Transverse colon (tissue), 4 donors: ENCODE measurements at places on chromosomes 6 and 20. TPM values are rescaled to one million over a fixed set of nuclear protein-coding genes. Genes with fewer than 3 reads are reported as not detected.

DNA sequence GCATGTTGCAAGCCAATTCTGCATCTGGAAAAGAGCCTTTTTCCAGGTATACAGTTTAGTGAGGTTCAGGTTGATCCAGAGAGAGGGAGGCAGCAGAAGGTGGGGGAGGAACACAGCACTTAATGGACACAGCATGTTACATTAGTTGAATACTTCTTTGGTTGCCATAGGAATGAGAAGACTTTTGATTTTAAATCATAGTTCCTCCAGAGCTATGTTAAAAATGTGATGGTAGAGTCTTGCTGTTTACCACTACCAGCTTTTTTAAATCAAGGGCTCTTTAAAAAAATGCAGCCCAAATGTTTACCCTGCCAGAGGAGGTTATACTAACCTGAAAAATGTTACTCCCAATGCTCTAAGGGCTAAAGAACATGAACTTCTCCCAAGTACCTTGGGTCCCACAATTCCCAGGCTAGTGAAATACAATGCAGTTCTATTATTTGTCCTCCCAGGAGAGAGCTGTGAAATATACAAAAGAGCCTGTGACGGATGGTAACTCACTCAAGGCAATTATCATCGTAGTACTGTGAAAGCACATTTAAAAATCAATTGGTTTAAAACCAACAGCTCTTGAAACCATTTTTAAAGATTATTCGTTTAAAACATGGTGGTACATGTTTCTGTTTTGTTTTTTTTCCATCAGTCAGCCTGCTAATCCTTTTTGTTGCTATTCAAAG is 6.9 kb upstream of the PHACTR1 start:
- DNase-seq, result no peak

DNA sequence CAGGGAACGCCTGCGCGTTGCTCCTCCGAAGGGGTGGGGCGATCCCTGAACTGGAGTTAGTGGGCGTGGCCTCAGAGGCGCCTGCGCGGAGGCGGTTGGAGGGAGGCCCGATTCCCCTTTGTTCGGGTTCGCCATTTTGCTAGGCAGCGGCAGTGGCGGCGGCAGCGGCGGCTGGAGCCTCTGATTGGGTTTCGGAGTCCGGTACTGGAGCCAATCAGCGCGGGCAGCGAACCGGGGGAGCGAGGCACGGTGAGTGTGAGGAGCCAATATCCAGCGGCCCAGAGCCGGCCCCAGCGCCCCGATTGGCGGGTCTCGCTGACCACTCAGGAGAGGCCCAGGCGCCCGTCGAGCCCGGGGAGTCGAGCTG is at the start of gene NFYA:
NFYA (plus strand) TSS at position 139 of the 367 bp plus-strand sequence. CDS start 6,116 bp downstream, outside the sequence.
- DNase-seq, result peak; percentile 100

- no peak for DNase-seq
Measured at GRCh38 chr6:3755637-3756545, 4.4 kb upstream of the PXDC1 start.

PERP gene
- total RNA-seq, result 57.6 TPM

SYNDIG1 gene
- 0.27 TPM for total RNA-seq

GRCh38 chr6:134675110-134676054 is 274.5 kb downstream of the ALDH8A1 start:
- DNase-seq, result no peak

DNA sequence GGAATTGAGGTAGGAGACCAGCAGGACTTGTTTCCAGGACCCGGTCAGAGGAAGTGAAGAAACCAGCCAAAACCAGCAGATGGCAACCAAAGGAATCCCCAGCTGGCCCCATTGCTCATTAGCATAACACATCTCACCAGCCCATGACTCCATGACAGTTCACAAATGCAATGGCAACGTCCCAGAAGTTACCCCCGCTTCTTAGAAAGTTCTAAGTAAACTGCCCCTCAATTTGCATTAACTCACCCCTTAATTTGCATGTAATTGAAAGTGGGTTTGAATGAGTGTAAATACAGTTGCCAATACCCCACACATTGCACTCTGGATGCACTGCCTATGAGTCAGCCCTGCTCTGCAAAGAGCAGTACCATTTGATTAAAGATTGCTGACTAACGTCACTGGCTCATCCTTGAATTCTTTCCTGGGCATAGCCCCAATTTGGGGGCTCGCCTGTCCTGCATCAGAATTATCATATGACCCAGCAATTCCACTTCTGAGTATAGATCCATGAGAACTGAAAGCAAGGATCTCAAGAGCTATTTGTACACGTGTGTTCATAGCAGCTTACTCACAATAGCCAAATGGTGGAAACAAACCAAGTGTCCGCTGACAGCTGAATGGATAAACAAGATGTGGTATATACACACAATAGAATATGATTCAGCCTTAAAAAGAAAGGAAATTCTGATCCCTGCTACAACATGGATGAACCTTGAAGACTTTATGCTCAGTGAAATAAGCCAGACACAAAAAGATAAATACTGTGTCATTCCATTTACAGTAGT is 36.4 kb downstream of the MYLK4 start:
- DNase-seq, result no peak

DNA sequence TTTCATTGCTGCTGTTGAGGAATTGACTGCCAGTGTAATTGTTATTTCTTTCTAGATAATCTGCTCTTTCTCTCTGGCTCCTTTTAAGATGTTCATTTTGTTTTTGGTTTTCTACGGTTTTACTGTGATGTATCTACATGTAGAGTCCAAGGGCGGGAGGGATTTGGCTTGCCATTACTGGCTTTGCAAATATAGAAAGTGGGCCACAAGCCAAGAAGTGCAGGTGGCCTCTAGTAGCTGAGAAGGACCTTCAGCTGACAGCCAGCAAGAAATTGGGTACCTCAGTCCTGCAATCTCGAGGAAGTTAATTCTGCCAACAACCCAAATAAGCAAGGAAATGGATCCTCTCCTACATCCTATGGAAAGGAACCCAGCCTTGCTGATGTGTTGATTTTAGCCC is 42.8 kb upstream of the GLP1R start:
- no peak for DNase-seq

- DNase-seq, result no peak
Measured at GRCh38 chr6:157760137-157760536, 62.9 kb upstream of the SNX9 start.

OPRM1 gene
- not detected for total RNA-seq

- no peak for DNase-seq
Measured at GRCh38 chr6:7721649-7722048, 4.2 kb upstream of the BMP6 start.

DNA sequence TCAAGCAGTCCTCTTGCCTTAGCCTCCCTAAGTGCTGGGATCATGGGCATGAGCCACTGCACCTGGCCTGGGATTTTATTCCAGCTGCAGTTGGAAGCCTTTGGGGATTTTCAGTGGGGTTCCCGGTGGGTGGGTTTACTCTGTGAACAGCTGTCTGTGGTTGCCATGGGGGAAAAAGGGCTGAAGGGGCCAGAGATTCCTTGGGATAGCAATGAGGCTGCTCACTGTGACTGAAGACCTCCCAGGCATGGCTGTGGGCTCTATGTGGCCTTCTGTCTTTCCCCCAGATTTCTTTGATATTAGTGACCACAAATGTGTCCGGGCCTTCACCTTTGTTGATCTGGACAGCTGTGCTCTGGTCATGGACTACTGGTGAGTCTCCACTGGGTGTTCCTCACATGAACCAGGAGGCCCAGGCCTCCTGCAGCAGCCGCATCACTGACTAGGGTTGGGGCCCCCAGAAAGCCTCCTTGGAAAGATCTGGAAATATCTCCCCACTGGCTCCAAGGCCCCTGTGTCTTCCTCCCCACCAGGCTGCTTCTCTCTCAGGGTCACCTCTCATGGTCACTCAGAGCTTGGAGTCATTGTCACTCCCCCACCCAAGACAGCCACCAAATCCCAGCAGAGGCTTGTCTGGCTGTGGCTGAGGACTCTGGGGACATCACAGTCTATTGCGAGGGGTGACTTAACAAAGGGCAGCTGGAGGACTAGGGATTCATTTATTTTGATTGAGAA is 33.4 kb downstream of the EFCAB8 start:
- DNase-seq, result no peak

DNA sequence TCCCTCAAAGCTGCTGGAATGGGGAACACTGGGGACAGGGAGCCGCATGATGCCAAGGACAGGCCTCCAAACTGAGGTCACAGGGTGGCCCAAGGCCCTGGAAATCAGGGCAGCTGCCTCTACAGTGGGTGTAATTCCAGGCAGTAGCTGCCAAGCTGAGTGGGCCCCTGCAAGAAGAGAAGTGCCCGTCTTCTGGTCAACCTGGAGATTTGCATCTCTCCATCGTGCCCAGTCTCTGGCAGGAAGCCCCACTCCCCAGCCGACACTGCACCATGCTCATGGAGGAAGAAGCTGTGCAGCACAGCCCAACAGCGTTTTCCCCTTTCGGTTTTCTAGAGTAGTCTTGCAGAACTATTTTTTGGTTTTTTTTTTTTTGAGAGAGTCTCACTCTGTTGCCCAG is 2.2 kb upstream of the FAM209A start:
- no peak for DNase-seq

DNA sequence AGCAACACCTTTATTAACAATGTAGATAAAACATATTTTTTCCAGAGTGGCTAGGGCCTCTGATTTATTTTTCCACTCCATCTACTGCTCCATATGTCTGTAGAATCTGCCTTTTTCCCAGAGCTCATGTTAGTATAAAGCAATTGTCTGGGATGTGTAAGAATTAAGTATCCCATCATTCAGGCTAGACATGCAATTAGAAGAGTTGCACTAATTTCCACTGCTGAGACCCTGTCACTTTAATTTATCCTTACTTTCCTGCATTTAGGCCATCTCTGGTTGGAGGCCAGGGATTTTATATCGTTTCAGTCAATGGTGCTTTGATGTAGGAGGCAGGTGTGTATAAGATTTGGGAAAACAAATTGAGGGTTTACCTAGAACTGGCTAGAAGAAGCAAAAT is 286.1 kb upstream of the POU3F2 start:
- DNase-seq, result no peak

NKAIN2 gene
- total RNA-seq, result not detected

CLVS2 gene
- total RNA-seq, result not detected

DNA sequence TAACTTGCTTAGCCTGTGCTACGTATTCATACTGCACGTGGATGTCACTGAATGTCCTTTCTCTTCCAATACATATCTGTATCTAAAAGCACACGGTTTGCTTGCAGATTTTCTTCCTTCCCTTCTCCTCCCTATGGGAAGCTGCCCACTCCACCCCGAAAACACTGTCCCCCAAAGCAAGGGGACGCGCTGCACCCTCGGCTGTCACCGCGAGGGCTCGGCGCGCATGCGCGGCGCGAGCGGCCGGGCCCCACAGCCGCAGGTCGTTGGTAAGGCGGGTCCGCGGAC is 659 bp downstream of the TMX4 start:
- peak; percentile 71 for DNase-seq

- no peak for DNase-seq
Measured at GRCh38 chr6:47353871-47354270, 44.2 kb upstream of the TNFRSF21 start.

DNA sequence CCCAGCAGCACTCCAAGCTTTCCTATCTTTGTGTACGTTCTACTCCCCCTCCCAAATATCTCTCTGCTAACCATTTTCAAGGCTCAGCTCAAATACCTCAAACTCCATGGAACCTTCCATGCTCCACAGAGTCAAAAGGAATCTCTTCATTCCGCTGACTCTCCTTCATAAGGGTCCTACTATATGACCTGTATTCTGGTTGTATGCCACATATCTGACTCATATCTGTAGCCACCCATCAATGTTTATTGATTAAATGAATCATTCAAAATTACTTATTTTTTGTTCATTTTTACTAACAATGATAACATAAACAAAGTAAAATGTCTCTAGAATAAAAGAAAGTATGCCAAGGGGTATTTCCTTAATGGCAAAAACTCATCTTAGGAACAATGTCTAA is 123.2 kb downstream of the ARHGAP18 start:
- no peak for DNase-seq
